ENCODE measurements at places on chromosomes 1 and 21.

DNA sequence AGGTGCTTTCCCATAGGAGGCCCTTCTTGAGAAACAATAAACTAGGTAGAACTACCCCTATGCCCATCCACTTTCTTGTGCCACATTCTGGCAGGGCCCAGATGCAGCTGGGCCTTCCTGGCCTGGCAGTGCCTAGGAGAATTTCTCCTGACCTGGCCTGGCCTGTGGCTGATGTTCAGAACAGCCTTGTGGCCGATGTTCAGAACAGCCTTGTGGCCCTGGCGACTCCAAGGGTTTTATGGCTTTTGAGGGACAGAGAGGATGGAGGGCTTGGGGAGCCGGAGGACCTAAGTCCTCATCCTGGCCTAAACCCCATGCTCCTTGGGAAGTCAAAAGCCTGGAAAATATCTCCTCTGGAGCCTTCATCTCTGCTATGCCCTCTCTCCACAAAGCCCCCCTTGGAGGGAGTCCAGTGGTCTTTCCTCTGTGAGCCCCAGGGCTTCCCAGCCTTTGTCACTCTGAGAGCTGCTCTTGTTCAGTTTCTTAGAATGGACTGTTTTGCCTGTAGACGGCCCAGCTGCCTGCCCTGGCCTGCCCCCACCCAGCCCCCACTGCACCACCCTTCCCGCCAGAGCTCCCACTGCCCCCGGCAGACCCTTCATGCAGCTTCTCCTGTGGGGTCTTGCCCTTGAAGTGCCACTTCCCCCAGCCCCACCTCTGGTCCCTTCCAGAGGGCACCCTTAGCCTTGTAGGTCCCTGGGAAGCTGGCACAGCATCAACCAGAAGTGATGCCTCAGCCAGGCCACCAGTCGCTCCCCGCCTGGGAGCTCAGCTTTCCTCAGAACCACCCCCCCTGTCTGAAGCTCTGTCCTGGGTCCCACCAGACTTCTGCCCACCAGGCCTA, 7.0 kb downstream of the GPR37L1 start:
- no peak for DNase-seq

GRCh38 chr1:3551290-3551678, 60.0 kb downstream of the MEGF6 start:
- no peak for DNase-seq

DNA sequence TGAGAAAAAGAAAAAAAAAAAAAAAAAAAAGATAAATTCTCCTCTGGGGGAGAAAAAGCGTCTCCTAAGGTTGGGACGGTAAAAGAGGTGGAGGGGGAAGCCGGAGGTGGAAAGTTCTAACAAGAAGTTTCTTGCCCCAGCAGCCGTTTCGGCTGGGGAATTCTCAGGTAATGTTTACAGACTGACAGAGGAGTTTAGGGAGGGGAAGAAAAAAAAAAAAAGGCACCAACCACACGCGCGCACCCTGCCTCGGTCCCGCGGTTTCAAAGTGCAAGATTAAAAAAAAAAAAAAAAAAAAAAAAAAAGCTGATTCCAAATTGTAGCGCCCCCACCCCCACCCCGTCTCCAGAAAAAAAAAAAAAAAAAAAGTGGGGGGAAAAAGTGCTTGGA, 504 bp downstream of the DHRS3 start:
- no peak for DNase-seq

- no peak for DNase-seq
Observed at GRCh38 chr1:20472121-20472520, 13.9 kb downstream of the CAMK2N1 start.

DNA sequence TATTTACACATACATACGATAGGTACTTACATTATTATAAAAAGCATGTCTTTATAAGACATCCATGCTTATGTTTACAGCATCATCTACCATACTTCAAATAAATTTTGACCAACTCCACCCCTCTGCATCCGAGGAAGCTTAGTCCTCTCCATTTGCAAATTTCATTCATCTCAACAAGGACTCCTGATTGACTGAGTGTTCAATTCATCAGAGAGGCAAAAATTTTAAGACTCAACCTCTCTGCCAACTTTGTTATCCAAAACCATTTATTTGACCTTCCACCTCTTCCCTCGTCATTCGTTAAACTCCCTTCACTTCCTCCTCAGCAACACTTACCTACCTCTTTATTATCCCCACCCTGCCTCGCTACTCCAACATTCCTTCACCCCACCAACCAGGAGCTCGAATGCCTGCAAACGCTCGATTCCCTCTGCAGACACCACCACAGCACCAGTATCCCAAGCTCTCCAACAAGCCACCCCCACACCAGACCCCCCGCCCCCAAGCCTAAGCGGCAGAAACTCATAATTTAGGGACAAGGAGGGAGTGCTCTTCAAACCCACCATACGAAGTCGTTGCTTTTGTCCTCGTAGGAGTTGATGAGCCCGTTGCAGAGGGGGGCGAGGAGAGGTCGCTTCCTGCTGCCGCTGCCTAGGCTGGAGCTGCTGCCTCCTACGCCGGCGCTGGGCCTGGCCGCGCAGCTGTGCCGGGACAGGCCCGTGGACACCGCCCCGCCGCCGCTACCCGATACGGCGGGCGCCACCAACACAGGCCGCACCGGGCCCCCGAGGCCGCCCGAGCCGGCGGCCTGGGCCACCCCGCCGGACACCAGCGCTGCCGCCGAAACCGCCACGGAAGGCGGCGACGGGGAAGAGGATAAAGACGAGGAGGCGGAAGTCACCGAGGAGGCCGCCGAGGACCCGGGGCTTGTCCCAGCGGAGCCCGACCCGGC, 803 bp downstream of the COP1 start:
- DNase-seq, result no peak

DNA sequence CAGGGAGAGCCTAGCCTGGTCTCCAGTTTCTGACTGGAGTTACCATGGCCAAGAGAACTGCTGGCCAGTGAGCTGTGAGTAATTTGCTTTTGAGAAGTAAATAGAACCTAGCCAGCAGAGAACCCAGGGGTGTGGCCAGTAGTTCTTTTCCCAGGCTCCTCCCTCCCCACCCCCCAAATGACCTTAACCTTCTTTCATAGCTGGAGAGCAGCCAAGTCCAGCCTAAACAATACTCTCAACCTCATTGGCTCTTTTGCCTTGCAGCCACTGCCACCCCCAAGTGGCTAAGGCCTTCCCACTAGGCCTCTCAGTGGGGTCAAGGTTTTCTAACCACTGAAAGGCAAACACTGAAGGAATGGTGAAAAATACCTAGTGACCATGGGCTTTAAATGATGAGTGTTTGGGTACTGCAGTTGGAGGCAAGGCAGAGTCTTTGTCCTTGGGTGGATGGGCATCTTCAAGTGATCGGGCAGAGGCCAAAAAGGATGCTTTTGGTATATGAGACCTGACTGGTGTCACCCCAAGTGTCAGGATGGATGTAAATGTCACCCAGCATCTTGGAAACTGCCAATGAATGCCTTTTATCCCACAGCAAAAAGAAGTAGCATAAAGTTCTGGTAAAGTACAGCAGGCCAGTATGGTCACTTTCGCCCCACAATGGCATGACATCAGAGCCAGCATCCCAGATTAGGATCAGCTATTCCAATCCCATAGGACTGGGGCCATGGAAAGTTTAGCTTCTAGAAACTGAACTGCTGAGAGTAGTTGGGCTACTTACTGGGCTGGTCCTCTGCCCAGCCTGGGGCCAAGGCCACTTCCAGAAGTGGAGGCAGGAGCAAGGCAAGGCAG, 3.5 kb upstream of the PIGV start:
- DNase-seq, result no peak

DNA sequence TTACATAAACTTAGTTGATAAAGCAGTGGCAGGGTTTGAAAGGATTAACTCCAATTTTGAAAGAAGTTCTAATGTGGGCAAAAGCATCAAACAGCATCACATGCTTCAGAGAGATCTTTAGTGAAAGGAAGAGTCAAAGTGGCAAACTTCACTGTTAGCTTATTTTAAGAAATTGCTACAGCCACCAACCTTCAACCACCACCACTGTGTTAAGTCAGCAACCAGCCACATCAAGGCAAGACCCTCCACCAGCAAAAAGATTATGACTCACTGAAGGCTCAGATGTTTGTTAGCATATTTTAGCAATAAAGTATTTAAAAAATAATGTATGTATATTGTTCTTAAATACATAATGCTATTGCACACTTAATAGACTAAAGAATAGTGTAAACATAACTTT, 21.3 kb upstream of the MAGI3 start:
- no peak for DNase-seq

All from esophagus squamous epithelium (tissue), 5 donors.